Tibial nerve (tissue), 4 donors: ENCODE measurements at places on chromosomes 12 and 14. TPM values are rescaled to one million over a fixed set of nuclear protein-coding genes. Genes with fewer than 3 reads are reported as not detected.

The MYL2 gene
- total RNA-seq = not detected

The GAS2L3 gene
- total RNA-seq = 150 TPM

The RASAL1 gene
- 2.2 TPM for total RNA-seq

The ASIC1 gene
- 2.9 TPM for total RNA-seq
